ENCODE measurements at places on chromosomes 13 and 19.

DNA sequence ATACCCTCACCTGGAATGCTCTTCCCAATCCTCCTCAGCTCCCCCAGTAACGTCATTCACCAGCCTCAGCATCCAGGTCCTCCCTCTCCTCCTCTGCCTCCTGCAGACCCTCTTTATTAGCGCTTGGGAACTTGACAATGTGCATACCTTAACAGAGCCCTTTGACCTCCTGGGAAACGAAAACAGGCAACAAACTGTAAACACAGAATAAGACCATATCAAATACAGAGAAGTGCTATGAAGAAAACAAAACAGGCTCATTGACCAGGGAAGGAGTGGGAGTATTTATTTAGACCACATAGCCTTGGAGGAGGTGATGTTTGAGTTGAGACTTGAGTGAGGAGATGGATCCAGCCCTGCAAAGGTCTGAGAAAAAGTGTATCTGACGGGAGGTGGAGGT is 107.9 kb upstream of the SLC7A1 start:
- no peak for DNase-seq

GRCh38 chr13:93589788-93590187 is 363.2 kb downstream of the GPC6 start:
- no peak for DNase-seq

DNA sequence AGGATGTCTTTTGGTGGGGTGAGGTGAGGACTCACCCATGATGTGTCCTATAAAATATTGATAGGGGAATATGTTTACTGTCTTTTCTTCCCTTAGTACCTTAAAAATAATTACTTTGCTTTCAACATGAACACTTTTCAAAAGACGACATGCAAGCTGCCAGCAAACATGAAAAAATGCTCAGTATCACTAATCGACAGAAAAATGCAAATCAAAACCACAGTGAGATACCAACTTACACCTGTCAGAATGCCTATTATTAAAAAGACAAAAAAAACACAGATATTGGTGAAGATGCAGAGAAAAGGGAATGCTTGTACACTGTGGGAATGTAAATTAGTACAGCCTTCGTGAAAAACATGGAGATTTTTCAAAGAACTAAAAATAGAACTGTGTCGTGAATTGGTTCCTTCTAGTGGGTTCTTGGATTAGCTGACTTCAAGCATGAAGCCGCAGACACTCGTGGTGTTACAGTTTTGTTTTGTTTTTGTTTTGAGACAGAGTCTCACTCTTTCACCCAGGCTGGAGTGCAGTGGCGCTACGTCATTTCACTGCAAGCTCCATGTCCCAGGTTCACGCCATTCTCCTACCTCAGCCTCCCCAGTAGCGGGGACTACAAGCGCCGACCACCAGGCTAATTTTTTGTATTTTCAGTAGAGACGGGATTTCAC is 160.9 kb downstream of the FGF9 start:
- DNase-seq = no peak

DNA sequence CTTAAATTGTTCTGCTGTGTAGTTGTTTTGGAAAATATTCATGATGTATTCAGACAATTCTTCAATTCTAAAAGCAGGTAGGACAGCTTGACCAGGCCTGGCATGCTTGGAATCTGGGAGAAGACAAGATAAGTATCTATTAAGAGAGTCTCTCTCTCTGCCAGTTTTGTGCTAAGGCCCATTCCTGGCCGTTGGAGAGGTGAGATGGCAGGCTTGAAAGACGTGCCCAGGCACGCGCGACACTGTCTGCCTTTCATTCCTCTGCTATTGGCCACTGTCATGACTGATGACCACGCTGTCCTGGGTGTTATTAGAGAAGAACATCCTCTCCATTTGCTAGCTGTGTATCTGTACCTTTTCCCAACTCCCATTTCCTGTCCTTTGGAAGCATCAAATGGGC is 90.3 kb downstream of the LHFPL6 start:
- DNase-seq = no peak

DNA sequence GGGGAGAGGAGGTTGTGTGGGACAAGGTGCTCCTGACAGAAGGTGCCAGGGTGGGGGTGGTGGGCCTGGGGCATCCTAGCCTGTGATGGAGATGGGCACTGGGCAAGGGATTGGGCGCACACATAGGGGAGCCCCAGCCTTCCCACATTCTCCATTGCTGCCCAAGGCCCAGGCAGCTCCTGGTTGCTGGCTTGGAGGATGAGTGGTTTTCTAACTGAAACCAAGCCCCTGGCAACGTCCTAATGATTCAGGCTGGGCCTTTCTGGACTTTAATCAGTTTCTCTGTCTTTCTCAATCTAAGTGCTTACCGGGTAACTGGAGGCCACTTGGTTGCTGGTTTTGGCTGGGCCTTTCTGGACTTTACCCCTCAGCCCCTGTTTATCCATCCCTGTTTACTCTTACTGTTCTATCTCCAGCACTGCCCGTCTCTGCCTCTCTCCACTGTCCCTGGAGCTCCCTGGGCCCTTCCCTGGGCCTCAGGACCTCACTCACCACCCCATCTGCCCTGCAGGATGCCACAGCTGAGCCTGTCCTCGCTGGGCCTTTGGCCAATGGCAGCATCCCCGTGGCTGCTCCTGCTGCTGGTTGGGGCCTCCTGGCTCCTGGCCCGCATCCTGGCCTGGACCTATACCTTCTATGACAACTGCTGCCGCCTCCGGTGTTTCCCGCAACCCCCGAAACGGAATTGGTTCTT is 354 bp downstream of the CYP4F3 start:
- no peak for DNase-seq

GRCh38 chr13:48695776-48696175 is 42.0 kb downstream of the CYSLTR2 start:
- no peak for DNase-seq

DNA sequence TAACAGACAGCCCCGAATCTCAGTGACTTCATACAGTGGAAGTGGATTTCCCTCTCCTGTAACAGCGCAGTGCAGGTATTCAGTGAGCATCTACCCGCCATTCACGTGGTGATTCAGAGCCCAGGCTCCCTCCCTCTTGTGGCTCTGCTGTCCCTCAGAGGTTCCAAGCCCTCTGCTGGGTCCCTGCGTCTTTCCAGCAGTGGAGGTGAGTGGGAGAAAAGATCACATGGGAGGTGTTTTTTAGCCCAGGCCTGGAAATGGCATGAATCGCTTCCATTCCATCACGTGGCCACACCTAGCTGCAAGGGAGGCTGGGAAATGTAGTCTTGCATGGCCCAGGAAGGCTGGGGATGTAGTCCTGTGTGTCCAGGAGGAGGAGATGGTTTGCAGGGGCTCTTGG is 61.4 kb downstream of the DPF1 start:
- DNase-seq = no peak

GRCh38 chr13:41696163-41697003 is 239.0 kb downstream of the RGCC start:
- no peak for DNase-seq

DNA sequence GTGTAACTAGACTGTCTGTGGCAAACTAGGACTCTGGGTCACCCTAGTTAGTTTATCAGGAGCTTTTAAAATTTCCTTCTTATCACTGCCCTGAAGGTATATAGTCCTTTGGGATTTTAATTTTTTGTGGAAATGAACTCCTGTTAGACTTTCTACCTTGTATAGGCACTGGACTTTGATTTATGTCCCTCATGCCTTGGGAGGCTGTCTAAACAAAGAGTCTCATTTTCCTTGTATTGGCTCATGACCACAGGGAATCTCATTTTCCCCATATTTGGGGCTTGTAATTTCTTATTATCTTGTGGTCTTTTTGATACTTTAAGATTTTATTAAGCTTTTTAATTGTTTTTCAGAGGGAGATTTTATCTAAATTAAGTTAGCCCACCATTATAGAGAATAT is 21.4 kb downstream of the KCTD4 start:
- no peak for DNase-seq

- DNase-seq = no peak
Measured at GRCh38 chr13:112815871-112816270, 126.0 kb downstream of the ATP11A start.
